Psoas muscle (tissue), 8 donors: ENCODE measurements at places on chromosomes 2 and 18. TPM values are rescaled to one million over a fixed set of nuclear protein-coding genes. Genes with fewer than 3 reads are reported as not detected.

IL1R1 gene
- total RNA-seq = 22.4 TPM

DNA sequence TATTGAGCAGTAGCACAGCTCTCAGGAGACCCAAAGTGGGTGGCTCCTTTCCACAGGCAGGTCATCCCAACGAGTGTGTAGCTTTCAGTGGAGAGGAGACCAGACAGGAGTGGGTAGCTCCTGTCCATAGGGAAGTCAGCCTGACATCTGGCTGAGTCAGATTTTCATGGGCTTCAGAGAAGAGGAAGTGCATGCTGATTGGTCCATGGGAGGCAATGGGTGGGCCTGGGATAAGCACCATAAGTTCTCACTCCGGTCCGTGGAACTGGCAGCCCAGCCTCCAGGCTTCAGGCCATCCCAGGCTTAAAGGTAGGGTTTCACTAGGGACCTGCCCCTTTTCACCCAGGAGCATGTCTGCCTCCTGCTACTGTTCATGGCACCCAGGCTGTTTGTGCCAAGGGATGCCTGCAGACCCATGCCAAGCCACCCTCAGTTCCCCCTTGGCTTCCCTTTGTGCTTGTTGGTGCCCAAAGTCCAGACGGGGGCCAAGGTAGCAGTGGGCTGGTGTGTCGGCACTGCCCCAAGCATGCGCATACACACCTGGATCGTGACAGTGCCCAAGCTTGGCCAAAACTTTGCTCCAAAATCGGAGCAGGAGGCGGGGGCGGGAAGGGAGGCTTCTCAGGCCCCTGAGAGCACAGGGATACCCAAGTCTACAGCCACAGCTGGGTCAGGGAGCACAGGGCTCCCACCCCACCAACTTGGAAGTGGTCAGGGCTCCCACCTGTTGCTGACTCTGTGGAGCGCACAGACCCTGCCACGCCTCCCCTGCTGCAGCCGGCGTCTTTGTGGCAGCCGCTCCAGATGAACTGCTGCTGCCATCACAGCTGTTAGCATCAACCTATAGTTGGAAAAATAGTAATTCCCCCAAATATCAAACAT lies 26.4 kb downstream of the MARCHF7 start:
- no peak for DNase-seq

PLGLB1 gene
- 2.2 TPM for total RNA-seq

SLC9A2 gene
- total RNA-seq = 9.2 TPM

CKAP2L gene
- not detected for total RNA-seq

- no peak for DNase-seq
Measured at GRCh38 chr2:9944330-9944758, 7.1 kb upstream of the GRHL1 start.

DNA sequence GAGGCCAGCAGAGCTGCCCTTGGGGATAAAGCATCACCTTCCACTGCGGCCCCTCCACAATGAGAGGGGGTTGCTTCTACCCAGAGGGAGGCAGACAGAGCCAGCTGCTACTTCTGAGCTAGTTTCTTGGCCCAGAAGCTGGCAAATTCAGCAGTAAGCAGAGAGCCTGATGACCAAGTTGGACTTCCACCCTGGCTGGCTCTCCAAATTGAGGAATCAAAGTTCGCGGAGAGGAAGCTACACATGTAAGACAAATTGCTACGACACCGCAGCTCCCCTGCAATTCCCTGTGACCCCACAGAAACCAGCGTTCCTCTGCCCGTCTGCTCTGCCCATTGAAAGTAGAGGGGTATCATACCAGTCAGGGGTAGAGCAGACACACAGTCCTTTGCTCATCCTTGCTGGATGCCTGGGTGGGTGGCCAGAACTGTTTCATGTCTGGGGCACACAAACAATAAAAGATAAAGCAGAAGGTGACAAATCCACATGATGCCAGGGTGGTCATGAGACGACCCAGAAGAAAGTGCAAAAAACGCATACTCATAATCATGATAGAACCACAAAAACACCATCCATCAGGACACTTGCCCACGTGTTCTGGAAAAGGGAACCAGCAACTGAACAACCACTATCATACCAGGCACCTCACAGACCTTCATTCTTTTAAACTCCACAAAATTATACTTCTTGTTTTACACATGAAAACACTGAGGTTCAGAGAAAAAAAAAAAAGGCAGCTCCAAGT lies 5.4 kb downstream of the TFCP2L1 start:
- no peak for DNase-seq

DNA sequence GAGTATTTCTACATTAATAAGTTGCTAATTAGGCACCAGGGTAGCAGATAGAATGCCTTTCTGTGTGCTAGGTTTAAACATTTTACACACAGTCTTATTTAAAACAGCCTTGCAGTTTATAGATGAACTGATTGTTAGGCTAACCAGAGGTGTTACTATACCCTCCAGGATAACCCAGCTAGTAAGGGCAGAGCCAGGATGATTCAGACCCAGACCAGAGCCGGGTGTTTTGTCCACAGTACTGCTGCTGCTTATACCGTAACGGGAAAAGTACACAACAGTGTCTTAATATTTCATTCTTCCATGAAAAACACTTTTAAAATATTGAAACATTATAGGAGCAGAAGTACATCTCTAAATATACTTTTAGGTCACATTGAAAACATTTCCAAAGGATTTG lies 82.7 kb downstream of the MALT1 start:
- DNase-seq = no peak

ZSWIM2 gene
- not detected for total RNA-seq

DNA sequence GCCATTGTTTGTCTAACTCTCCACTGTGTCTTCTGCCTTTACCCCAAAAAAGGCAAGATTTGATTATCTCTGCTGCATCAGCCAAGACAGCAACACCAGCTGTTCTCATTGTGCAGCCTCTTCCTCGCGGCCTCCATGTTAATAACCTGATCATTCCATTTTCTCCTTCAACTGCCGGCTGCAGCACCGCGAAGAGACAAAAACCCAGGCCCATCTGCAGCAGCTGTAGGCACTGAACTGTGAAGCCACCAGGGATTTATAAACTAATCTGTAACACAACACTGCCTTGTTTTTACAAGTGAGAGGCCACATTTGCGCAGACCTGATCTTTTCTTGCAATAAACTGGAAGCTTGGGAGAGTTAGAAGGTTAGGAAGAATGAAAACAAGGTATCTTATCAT lies 147.8 kb downstream of the SATB2 start:
- DNase-seq = no peak

DNA sequence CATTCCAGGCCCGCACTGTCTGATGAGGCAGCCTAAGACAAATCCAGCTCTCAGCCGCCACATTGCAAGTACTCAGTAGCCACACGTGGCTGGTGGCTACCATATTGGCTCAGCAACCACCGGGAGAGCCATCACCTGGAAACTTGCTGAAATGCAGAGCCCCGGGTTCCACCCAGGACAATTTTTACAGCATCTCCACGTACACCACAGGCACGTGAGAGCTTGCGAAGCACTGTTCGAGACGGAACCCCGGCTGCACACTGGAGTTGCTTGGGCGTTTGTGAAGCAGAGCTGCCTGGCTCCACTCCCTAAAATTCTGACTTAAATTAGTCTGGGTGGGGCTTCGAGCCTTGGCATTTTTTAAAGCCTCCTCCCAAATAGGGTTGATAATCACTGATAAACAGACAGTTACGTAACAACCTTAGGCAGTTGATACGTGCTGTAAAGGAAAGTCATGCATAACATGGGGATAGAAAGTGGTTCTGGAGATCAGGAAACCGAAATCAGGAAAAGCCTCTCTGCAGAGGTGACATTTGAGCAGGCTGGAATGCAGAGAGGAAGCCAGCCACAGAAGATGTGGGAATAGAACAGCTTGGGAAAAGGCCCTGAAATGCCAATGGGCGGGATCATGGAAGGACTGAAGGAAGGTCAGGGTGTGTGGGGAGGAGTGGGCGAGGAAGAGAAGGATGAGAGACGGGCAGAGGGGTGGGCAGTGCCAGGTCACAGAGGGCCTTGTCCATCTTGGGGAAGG lies 6.2 kb downstream of the ASAP2 start:
- no peak for DNase-seq

FOSL2 gene
- total RNA-seq = 194 TPM

CROCC2 gene
- total RNA-seq = not detected

DNA sequence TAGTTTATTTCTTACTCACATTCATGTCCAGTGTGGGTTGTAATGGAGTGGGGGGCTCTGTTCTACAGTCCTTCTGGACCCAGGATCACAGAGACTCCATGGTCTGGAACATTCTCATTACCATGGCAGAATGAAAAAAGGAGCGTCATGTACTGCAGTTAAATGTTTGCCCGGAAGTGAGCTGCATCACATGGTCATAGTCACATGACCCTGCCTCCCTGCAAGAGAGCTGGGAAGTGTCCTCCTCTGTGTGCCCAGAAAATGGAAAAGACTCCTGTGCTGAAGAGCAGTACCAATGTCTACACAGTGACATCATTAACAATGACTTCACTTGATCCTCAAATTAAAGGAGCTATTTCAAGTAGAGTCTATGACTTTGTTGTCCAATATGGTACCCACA lies 74.0 kb upstream of the ZBTB14 start:
- no peak for DNase-seq

DNA sequence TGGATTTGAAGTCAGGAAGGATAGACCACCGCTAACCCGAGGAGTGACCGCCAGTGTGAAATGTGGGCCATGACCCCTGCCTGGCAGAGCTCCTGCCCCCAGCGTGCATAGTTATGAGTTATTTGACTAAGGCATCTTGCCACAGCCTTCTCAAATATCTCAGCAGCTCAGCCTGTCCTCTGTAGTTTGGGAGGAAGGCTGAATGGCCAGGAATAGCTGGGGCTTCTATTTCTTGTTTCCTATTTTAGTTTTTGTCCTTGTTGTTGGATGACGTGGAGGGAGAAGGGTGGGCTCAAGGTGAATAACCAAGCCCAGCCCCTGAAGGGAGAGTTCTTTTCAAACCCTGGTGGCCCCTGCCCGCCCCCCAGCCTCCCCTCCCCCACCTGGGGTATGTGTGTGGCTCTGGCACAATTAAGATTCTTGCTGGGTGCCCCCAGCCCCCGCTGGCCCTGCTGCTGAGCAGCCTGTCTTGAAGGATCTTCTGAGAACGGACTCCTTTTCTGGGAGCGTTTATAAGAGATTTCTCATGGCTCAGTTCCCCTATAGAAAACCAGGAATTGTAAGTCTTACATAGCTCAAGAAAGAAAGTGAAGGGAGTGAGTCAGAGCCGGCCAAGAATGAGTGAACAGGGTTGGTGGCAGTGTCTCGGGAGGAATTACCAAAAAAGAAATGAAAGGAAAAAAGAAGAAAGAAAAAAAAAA lies 157.4 kb downstream of the GLI2 start:
- DNase-seq = peak; percentile 73

TRIB2 gene
- total RNA-seq = 9.0 TPM

GRCh38 chr2:66649006-66649405 lies 214.1 kb downstream of the MEIS1 start:
- no peak for DNase-seq

APOB gene
- 0.34 TPM for total RNA-seq
